Globus pallidus (tissue), 1 donor: ENCODE measurements at places on chromosomes 2 and 18.
A peak's percentile ranks its signal among the peaks of the same experiment; 100 is the strongest.

- no peak for DNase-seq
These were observed 679.0 kb upstream of the ID2 start for GRCh38 chr2:8002765-8003393.

DNA sequence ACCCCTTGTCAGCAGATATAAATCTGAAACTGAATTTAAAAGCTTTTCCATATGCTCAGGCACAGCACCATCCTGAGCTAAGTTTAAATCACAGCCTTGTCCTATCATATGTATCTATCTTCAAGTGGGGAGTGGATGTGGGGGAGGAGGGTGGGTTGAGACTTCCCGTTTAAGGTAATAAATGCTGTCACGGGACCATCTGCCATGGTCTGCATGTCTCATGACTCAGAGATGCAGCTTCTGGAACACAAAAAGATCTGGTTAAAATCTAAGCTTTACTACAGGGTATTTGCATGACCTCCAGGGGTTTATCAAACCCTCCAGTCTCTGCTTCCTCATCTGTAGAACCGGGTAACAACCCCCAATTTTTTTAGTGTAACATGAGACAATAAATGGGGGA, 377.7 kb upstream of the ST6GAL2 start:
- DNase-seq: no peak

- no peak for DNase-seq
These were observed 113.1 kb downstream of the SMAD7 start for GRCh38 chr18:48837676-48838075.

GRCh38 chr2:238929242-238930081, 81.6 kb downstream of the TWIST2 start:
- DNase-seq: peak; percentile 57

GRCh38 chr2:32652555-32653209, 24.8 kb downstream of the TTC27 start:
- no peak for DNase-seq

- no peak for DNase-seq
These were observed 37.8 kb downstream of the SRSF7 start for GRCh38 chr2:38713338-38713737.

GRCh38 chr2:163081754-163082153, 243.2 kb upstream of the KCNH7 start:
- no peak for DNase-seq

- no peak for DNase-seq
These were observed 110.9 kb downstream of the LRRC30 start for GRCh38 chr18:7341581-7342337.

DNA sequence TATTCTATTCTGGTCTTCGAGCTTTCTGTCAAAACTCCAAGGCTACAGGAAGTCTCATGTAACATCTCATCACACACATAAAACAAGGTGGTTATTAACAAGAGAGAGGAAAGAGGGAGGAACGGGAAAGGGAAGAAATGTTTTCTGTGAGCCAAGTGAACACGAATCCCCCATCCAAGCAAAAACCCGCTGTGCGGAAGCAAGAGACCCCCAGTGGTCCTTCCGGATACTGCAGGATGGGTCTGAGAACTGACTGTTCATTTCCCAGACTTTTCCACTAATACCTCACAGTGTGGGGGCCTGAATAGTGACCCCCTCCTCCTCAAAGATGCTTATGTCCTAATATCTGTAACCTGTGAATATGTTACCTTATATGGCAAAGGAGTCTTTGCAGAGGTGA, 19.0 kb upstream of the DIPK1C start:
- DNase-seq: peak; percentile 71

GRCh38 chr2:39124746-39125057, 3.9 kb upstream of the SOS1 start:
- DNase-seq: no peak

DNA sequence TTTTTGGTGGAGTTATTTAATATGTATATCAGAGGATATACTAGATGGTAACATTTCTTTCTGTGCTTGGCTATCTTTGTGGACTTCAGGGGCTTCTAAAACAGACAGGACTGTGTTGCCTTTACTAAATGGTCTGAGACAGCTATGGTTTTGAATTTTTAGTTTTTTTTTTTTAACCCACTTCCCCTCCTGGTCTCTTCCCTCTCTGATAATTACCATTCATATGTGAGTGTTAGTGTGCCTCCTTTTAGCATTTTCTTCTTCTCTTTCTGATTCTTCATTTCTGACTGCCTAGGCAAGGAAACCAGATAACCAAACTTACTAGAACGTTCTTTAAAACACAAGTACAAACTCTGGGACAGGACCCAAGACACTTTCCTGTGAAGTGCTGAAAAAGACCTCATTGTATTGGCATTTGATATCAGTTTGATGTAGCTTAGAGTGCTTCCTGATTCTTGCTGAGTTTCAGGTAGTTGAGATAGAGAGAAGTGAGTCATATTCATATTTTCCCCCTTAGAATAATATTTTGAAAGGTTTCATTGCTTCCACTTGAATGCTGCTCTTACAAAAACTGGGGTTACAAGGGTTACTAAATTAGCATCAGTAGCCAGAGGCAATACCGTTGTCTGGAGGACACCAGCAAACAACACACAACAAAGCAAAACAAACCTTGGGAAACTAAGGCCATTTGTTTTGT, 52.7 kb downstream of the SMAD4 start:
- DNase-seq: no peak

DNA sequence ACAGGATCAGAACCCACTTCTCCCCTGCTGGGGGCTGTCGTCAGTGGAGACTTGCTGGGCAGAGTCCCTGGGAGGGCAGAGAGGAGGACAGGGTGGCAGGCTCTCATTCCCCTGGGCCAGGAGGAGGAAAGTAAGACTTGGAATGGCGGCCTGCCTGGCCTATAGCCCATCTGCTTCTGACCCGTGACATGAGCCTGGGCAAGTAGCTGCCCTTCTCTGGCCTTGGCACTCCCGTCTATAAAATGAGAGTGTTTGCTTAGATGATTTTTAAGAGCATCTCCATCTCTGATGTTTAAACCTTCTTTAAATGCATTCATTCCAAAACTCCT, 173.0 kb downstream of the DDX1 start:
- no peak for DNase-seq
